ENCODE measurements at places on chromosomes 12 and 14. TPM values are rescaled to one million over a fixed set of nuclear protein-coding genes. Genes with fewer than 3 reads are reported as not detected.

DNA sequence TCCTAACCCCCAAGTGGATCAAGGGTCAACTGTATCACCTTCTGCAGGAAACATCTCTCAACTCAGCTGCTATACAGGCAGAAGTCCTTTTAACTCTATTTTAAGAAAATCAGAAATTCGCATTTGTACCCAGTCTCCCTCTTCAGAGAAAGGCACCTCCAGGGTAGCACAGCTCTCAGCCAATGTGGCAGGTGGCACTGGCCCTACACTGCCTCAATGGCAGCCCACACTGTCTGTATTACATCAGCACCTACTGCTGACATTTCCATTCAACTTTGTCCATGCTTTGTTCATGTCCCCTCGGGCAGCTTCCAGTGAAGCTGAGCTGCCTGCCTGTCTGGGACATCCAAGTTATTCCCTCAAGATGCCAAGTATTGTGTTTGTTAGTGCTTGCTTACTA, 8.8 kb downstream of the SPTSSA start:
- no peak for DNase-seq

DNA sequence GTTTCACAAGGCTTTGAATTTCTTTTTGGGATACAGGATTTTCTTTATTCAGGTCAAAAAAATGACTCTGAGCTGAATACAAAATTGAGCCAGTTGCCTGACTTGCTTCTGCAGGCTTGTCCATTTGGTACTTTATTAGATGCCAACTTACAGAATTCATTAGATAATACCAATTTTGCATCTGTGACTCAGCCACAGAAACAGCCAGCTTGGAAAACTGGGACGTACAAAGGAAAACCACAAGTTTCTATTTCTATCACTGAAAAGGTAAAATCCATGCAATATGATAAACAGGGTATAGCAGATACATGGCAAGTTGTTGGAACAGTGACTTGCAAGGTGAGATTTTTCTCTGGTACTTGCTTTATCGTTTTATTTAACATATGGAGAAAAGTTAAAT, 5.8 kb downstream of the AP5M1 start:
- no peak for DNase-seq

DNA sequence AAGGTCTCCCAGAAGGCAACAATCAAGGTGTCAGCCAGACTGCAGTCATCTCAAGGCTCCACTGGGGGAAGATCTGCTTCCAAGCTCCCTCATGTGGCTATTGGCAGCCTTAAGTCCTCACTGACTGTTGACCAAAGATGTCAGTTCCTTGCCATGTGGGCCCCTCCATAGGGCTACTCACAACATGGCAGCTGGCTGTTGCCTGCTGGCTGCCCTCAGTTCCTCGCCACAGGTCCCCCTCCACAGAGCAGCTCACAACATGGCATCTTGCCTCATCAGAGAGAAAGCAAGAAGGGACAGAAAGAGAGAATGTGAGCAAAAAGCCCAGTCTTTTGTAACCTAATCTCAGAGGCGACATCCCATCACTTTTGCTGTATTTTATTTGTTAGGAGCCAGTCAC, 34.4 kb upstream of the EGLN3 start:
- DNase-seq = no peak

DNA sequence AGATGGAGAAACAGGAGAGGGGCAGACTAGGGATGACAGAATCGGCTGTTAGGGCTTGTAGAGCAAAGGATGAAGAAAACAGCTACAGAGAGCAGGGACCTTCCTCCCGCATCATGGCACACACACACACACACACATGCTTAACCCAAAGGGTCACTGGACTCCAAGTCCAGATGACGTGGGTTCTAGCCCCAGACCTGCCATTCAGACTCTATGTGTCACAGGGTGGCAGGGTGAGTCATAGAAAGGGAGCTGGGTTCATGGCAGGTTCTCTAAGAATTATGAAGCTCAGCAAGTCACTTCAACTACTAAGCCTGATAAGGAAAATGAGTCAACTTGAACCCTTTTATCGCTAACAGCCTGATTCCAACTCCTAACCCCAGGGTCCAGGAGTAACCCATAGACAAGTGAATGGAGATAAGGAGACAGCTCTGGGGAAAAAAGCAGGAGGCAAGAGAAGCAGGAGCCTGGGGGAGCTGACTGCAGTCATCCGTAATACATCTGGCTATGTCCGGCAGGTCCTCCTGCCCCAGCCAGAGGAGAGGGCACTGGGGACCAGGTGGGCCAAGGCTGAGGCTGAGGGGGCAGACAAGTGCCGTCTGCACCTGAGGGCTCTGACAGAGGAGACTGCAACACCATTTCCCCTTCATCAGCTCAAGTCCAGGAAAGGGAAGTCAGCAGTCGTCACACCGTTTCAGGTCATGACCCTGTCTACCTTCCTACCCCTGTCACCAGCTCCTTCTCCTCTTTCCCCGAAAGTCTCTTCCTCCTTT, 3.6 kb upstream of the TNFRSF1A start:
- no peak for DNase-seq

- DNase-seq = peak; percentile 31
Measured at GRCh38 chr14:99389174-99389826, 91.4 kb downstream of the SETD3 start.

GPR135 gene
- polyA plus RNA-seq = 1.4 TPM

GRCh38 chr12:57772429-57773322, at the start of gene EEF1AKMT3:
TSS of gene EEF1AKMT3 (plus strand) at chr12:57772614. CDS start at chr12:57772725, 111 bp downstream.
- DNase-seq = no peak

GRCh38 chr12:64833928-64834327, 9.5 kb downstream of the TBC1D30 start:
- DNase-seq = no peak
